ENCODE measurements at places on chromosomes 1 and 21. TPM values are rescaled to one million over a fixed set of nuclear protein-coding genes. Genes with fewer than 3 reads are reported as not detected.

NEGR1 gene
- 42.8 TPM for total RNA-seq

ST6GALNAC5 gene
- total RNA-seq, result 32.9 TPM

FCAMR gene
- not detected for total RNA-seq

C1orf226 gene
- 0.85 TPM for total RNA-seq

FBXO2 gene
- total RNA-seq, result 6.1 TPM

PRCC gene
- 16.3 TPM for total RNA-seq

C8A gene
- 0.21 TPM for total RNA-seq

C1QTNF12 gene
- not detected for total RNA-seq

SLFNL1 gene
- not detected for total RNA-seq

CDC42SE1 gene
- total RNA-seq, result 42.4 TPM

TPTE gene
- total RNA-seq, result not detected

LAMB3 gene
- total RNA-seq, result 0.75 TPM

IL12RB2 gene
- total RNA-seq, result not detected

KRTAP7-1 gene
- not detected for total RNA-seq

PLA2G2D gene
- total RNA-seq, result not detected

CYP4A11 gene
- not detected for total RNA-seq

PPFIA4 gene
- 22.2 TPM for total RNA-seq

LACTBL1 gene
- total RNA-seq, result not detected

AKIRIN1 gene
- 29.6 TPM for total RNA-seq

VWA1 gene
- 79.0 TPM for total RNA-seq

KANK4 gene
- total RNA-seq, result not detected

IFNAR1 gene
- total RNA-seq, result 25.9 TPM

CHI3L1 gene
- 73.8 TPM for total RNA-seq

MANEAL gene
- total RNA-seq, result 0.43 TPM

KRTAP19-1 gene
- total RNA-seq, result not detected

Measured in ascending aorta (tissue), 2 donors.